Cerebellar cortex (tissue), 1 donor: ENCODE measurements at places on chromosomes 3 and 15.

DNA sequence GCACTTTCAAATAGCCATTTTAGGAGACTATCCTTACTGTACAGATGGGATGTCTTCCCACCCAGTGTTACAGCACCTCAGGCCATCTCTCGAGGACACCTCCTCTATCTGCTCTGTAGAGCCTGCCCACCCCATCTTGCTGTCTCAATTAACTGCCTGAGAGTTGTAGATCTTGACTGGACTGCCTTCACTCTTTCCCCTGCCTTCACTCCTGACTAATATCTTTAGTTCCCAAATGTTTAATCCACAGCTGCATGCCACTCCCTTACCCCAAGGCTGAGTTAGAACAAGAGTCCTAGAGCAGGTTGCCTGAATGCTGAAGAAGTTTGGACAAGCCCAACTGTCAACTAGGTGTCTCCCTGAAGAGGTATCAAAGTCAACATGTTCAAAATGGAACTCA is 1.3 kb upstream of the PP2D1 start:
- no peak for DNase-seq

GRCh38 chr3:57157545-57157944 is 7.6 kb downstream of the IL17RD start:
- no peak for DNase-seq

- DNase-seq = no peak
Observed at GRCh38 chr3:40677321-40677720, 152.6 kb downstream of the ZNF621 start.

GRCh38 chr3:58633157-58633865 is 33.3 kb downstream of the FAM3D start:
- no peak for DNase-seq

DNA sequence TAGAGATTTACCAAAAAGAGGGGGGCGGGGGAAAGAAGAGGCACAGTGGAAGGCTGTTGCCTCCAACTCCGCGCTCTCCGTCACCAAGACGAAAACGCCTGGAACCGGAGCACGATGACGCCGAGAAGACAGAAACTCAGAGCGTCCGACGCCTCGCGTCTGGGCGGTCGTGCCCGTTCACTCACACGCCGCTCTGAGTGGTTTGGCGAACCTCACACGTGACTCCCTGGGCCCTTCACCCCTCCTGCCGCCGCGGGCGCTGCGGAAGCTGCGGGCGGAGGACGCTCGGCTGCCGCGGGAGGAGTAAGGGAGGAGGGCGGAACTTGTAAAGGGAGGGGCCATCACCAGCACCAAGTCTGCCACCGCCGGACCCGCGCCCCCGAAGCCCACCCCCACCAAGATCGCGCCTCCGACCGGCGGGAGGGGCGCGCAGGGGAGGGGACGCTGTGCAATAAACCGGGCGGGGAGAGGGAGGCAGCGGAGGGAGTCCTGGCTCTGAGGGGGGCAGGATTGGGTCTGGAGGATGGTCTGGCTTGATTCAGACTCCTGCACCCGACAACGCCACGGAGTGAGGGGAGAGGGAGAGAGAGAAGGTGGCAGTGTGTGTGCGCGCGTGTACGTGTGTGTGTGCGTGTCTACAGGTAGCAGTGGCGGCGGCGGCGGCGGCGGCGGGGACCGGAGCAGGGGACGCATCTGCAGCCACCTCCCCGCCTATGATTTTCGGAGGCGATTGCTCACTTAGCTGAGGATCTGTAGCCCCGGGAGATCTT is 1.9 kb upstream of the NLGN1 start:
- DNase-seq = peak; percentile 94

- no peak for DNase-seq
Observed at GRCh38 chr3:22117091-22117490, 366.1 kb upstream of the ZNF385D start.

- no peak for DNase-seq
Observed at GRCh38 chr3:40992023-40992422, 207.3 kb upstream of the CTNNB1 start.

DNA sequence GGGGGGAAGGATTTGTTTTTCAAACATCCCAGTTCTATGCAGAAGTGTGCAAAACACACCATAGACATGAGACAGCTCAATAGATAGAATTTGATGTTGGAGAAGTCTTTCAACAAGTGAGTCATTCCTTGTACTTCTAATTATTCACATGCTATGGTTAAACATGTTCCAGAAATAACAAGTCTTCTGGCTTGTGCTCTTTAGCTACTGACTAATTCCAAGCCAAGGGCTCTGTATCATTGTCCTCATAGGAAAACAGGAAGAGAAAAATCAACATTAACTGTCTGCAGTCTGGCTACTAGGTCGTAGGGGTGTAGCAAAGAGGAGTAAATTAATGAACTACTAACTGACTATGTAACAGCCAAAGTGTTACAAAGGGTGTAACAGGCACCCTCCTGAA is 25.8 kb downstream of the LDHAL6B start:
- no peak for DNase-seq

DNA sequence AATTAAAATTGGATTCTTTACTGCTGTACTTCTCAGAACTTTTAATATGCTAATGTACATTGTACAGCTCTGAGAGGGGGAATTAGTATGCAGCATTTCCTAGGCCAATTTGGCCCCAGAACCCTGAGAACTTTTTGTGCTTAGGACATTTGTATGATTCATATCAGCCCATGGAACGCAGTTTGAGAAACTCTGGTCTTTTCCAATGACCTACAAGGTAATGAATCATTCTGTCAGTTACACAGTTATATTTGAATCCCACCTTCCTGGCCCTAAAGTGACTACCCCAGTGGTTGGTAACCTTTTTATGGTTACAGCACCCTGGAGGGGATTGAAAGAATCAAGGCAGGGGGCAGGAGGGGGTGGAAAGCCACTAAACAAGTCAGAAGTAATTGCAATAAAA is 25.6 kb upstream of the KBTBD12 start:
- no peak for DNase-seq

DNA sequence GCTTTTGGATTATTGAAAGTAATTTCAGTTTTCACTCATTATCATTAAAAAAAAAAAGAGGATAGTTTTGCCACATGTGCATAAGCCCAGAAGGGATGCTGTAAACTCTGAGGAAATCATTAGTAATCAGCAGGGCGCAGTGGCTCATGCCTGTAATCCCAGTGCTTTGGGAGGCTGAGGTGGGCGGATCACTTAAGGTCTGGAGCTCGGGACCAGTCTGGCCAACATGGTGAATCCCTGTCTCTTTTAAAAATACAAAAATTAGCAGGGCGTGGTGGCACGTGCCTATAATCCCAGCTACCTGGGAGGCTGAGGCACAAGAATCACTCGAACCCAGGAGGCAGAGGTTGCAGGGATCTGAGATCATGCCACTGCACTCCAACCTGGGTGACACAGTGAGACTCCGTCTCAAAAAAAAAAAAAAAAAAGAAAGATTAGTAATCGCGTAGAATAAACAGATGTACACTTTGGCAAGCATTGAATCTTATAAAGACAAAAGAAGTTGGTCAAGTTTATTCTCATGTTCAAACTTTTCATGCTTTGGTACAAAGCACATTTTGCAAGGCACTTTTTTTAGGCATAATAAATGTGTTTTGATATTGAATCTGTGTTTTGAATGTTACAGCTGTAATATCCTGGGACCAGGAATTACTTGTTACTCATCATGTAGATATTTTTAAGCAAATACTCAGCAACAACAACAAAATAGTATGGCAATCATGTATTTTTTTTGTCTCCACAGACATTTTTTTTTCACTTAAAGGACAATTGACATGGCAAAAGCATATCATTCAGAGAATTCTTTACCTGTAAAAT is 93.2 kb upstream of the AGTR1 start:
- no peak for DNase-seq

- no peak for DNase-seq
Observed at GRCh38 chr3:14256561-14257342, 78.1 kb downstream of the LSM3 start.

- DNase-seq = no peak
Observed at GRCh38 chr15:36936613-36937012, 163.7 kb downstream of the MEIS2 start.
